ENCODE measurements at places on chromosomes 3 and 15. TPM values are rescaled to one million over a fixed set of nuclear protein-coding genes. Genes with fewer than 3 reads are reported as not detected.

The IQCF5 gene
- not detected for total RNA-seq

The RYR3 gene
- 0.74 TPM for total RNA-seq

The UNC13C gene
- total RNA-seq = 0.09 TPM

- DNase-seq = peak; percentile 64
Observed at GRCh38 chr3:134796281-134797056, 1.4 kb downstream of the EPHB1 start.

GRCh38 chr3:192467230-192468140 lies 259.9 kb downstream of the FGF12 start:
- peak; percentile 65 for DNase-seq

The DUOXA1 gene
- not detected for total RNA-seq

GRCh38 chr15:60485365-60486055 lies 6.6 kb upstream of the ICE2 start:
- no peak for DNase-seq

- no peak for DNase-seq
Observed at GRCh38 chr15:32121384-32121695, 91.0 kb downstream of the CHRNA7 start.

- DNase-seq = no peak
Observed at GRCh38 chr15:85350395-85350794, 30.0 kb upstream of the AKAP13 start.

The SLC28A2 gene
- total RNA-seq = not detected

The HHLA2 gene
- total RNA-seq = not detected

The FOXB1 gene
- 0.06 TPM for total RNA-seq

The HYAL3 gene
- 2.6 TPM for total RNA-seq

- no peak for DNase-seq
Observed at GRCh38 chr3:138148503-138148902, 16.3 kb upstream of the A4GNT start.

DNA sequence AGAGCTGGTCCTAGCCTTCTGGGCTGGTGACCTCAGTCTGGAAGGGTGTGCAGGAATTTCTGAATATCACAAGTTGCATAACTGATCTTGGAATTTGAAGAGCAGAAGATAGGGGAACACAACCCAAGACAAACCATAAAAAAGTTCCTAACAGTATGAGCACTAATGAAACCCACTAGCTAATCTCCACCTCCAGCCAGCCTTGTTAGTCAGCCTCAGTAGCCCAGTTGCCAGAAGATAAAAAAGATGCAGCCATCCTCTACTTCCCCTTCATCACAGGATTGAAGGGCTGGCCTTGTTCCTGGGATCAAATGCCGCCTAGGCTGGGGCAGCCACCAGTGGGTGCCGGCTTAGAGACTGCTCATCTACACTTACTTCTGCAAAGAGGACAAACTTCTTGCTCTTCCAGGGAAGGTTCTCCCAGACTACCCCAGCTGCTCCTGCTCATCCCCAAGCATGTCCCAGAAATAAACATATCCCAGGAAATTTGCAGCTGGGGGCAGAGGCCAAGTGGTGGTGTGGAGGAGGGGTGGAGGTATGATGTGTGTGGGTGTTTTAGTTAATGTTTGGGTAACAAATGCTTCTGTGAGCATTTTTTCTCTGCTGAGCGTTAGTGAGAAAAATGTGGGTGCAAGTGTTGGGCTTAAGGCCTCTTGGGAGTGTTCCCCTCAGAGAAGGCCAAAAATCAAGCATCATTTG lies 9.2 kb upstream of the ITGA11 start:
- DNase-seq = no peak

GRCh38 chr3:71651625-71652024 lies 68.1 kb upstream of the FOXP1 start:
- no peak for DNase-seq

- DNase-seq = peak; percentile 55
Observed at GRCh38 chr3:58628823-58629562, 37.6 kb downstream of the FAM3D start.

The SLC9C1 gene
- total RNA-seq = not detected

DNA sequence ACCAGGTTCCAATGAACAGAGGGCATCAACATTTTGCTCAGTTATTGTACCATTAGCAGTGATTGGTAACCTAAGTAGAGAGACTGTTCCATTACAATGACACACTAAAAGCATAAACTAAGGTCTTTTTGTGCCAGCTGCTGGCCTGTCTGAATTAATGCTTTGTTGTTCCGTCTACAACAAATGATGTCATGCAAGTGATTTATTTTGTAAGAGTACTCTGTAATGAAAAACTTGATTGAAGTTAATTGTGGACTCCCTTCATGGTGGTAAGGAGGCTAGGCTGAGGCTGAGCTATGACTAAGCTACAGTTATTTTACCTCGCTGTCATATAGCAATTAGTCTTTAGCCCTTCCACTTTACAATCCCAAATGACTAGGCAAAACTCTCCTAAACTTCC lies 23.2 kb downstream of the RCN2 start:
- no peak for DNase-seq

The SV2B gene
- total RNA-seq = 0.15 TPM

GRCh38 chr3:58626841-58627569 lies 39.6 kb downstream of the FAM3D start:
- DNase-seq = no peak

DNA sequence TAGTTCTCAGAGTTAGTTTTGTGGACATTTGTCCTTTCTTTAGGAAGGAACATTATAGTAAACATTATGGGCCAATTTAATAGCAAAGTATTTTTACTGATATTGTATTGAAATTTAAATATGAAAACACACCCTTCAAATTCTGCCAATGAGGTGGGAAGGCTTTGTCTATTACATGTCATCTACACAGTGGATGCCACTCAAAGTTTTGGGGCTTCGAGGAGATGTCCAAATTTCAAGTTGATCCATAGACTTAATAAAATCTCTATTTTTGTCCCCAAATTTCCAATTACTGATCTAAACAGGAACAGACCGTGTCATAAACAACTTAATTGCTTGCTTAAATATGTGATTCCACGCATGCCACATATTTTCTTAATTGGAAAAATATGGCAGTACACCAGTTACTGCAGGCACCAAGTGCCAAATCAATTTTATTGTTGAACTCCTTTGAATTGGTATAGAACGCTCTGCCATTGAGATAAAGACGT lies 1.7 kb downstream of the SHOX2 start:
- no peak for DNase-seq

GRCh38 chr3:102230057-102230456 lies 204.8 kb upstream of the ZPLD1 start:
- no peak for DNase-seq

DNA sequence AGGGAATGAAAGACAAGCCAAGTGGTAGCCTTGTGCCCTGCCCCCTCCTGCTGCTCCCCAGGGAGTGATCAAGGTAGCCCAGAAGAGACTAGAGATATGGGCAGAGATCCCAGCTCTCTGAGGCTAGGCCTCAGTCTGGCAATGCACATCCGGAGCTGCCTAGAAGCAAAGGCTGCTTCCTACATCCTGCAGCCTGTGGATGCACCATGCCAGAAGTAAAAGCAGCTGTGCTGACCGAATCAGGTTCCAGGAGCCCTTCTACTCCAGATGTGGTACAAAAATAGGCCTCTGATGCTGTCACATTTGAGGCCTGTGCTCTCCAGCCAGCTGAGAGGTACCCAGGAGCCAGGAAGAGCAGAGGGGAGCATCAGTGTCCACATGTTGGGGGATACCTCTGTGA lies 16.0 kb downstream of the TRAIP start:
- no peak for DNase-seq

GRCh38 chr15:61051569-61052031 lies 177.5 kb downstream of the RORA start:
- DNase-seq = peak; percentile 55

DNA sequence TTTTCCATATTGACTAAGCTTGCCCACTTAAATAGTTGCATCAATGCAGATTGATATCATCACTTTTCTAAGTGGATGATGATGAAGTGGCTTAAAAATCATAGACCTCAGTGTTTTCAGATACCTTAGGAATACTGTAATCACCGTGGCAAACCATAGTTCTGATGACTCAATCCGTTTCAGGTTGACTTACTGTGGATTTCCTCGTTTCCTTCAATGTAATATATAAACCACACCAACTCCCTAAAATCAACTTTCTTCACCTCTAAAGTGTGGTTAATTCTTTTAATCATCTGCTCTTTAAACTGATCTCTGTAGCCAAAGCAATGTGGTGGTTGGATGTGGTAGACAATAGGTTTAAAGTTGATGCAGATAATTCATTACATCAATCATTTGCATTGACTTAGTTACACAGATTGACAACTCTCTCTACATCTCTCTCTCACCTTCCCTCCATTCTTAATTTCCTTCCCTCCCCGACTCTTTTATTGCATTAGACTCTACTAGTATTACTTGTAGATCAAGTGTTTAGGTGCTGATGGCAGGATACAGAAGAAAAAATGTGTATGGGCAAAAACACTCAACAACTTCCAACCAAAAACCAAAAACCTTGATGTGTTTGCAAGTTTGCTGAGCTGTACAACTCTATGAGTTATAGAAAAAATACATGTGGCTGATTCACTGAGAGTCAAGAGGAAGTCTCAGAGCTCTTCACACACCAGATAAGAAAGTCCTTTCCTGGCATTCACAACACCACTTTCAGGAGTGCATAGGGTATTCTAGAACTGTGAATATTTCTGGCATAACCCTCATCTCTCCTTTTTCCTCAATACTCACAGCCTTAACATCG lies 243.5 kb downstream of the NFKBIZ start:
- DNase-seq = peak; percentile 65

- no peak for DNase-seq
Observed at GRCh38 chr15:71149646-71150557, 34.6 kb downstream of the THSD4 start.

DNA sequence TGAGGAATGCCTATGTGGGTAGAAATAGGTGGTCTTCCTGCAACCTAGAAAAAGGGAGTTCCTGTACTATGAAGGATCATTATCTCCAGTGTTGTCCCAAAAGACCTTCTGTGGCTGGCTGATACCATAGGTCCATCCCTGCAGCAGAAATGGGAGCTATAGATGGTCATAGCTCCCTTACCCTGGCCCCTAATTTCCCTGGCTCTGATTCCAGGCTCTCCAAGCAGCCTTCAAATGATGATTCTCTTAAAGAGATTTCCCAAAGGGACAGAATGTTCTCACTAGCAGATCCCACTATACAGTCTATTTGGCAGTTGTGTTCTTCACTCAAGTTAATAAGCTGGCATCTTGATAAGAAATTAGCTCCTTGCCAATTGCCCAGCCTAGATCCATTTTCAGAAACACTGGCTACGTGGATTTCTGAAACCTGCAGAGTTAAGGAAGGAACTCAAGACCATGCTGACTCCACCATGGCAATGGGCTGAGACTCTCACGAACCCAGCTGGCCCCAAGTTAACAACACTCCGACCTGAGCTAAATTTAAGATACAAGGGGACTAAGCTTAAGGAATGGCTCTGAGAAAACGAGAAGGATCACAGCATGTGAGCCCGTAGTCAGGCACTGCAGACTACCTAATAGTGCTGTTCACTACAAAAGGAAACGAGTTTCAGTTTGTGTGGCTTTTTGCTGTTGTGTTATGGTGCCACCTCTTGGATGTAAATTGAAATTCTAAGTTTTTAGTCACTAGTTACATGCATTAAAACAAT lies 11.4 kb downstream of the C15orf40 start:
- DNase-seq = peak; percentile 51

DNA sequence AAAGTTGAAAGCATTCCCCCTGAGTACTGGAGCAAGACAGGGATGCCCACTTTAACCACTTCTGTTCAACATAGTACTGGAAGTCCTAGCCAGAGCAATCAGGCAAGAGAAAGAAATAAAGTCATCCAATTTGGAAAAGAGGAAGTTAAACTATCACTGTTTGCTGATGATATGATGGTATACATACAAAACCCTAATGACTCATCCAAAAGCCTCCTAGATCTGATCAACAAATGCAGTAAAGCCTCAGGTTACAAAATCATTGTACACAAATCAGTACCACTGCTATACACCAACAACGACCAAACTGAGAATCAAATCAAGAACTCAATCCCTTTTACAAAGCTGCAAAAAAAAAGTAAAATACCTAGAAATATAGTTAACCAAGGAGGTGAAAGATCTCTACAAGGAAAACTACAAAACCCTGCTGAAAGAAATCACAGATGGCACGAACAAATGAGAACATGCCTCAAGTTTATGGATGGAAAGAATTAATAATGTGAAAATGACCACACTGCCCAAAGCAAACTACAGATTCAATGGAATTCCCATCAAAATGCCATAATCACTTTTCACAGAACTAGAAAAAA lies 40.3 kb downstream of the RPL39L start:
- DNase-seq = no peak

DNA sequence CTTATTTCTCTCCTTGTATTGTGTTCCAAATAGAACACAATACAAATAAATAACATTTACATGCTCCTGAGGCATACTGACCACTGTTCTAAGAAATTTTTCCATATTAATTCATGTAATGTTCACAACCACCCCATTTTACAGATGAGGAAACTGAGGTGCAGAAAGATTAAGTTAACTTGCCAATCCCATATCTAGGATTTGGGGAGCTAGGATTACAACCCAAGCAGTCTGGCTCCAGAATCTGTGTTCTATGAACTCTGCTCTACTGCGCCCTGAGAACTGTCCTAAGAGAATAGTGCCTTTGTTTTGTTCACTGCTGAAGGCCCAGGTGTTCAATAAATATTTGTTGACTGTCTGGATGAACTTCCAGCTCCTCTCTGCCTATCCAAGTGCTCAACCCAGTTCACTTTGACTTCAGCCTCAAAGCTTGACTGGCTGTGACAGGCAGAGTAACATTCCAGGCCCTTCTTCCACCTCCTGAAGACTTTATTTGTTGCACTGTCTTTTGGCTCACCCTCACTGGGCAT lies 3.1 kb downstream of the NEK10 start:
- no peak for DNase-seq

The POLQ gene
- total RNA-seq = 13.2 TPM
